ENCODE measurements at places on chromosomes 1 and 21.
A peak's percentile ranks its signal among the peaks of the same experiment; 100 is the strongest.

DNA sequence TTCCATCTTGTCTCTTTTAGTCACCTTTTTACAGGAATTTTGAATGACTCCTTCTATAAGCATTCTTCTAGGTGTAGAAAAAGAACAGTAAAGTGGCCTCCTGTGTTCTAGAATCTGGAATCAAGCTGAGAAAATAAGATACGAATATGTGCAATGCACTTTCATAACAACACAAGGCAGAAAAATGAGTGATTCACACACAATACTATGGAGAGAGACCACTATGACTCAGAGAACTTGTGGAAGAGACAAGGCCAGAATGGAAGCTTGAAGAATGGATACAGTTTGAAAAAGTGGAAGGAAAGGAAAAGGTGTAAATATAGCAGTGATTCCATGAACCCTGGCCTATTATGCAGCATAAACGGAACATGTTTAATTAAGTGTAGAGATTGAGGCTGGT is 57.1 kb upstream of the SAMSN1 start:
- DNase-seq: no peak

DNA sequence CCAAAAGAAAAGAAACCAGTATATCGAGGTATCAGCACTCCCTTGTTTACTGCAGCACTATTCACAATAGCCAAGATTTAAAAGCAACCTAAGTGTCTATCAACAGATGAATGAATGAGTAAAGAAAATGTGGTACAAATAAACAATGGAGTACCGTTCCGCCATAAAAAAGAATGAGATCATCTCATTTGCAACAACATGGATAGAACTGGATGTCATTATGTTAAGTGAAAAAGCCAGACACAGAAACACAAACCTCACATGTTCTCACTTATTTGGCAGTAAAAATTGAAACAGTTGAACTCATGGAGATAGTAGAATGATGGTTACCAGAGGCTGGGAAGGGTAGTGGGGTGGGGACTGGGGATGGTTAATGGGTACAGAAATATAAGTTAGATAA is 4.3 kb upstream of the GNG5 start:
- DNase-seq: no peak

DNA sequence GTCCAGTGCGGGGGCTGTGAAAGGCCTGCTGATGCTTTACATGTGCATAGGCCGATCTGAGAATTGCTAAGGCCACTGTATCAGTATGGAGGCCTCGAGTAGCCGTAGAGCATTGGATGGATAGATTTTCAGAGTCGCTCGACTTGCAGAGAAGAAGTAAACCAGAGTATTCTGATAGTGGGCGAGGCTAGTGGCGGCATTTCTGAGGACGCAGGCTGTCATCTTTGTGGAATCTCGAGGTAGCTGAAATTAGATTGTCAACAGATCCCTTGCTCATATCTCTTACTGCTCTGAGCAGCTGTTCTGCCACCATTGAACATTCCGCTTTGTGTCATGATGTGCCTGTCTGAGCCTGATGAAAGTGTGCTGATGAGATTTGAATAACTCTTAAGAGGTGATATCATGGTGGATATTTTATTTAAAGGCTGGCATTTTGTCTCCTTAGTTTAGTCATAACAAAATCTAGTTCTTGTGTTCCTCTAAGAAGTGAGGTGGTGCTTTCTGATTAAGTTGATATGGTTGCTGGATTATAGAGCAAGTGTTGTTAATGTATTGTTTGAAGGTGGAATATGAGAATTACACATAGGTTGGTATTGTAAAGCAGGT is 1.5 kb downstream of the KIF1B start:
- no peak for DNase-seq

GRCh38 chr1:87403061-87403820 is 74.6 kb downstream of the LMO4 start:
- no peak for DNase-seq

DNA sequence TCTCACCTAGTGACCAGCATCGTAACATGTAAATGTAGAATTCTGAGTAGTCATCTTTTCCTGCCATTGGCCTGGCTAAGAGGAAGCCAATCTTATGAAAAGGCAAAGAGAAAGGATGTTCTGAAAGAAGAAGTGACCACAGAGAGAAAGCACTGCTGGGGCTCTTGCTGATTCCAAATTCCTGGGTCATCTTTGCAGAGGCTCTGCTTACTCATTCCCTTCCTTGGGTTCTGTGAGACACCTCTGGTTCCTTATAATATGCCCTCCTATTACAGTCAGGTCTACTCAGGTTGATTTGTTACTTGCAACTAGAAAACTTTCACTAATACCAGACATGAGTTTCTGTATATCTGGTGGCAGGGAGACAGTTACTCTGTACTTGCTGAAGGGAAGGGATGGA is 198.8 kb upstream of the C8B start:
- no peak for DNase-seq

GRCh38 chr1:112702067-112702395 is 4.9 kb downstream of the RHOC start:
- no peak for DNase-seq

- no peak for DNase-seq
Measured at GRCh38 chr1:190168116-190168892, 309.4 kb downstream of the BRINP3 start.

DNA sequence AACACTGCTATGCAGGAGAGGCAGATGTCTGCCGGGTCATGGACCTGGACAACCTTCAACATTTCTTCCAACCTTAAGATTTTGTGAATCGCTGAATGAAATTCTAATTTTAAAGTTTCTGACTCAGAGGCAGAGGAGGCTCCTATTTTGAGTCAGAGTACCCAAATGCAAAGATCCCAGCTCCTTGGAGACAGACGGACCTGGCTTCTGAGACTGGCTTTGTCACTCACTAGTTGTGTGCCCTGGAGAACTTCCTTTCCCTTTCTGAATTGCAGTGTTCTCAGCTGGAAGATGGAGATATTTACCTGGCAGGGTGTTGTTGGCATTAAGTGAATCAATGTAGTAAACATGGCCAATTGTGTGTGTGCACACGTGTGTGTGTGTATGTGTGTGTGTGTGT is 51.9 kb downstream of the IER5 start:
- no peak for DNase-seq

DNA sequence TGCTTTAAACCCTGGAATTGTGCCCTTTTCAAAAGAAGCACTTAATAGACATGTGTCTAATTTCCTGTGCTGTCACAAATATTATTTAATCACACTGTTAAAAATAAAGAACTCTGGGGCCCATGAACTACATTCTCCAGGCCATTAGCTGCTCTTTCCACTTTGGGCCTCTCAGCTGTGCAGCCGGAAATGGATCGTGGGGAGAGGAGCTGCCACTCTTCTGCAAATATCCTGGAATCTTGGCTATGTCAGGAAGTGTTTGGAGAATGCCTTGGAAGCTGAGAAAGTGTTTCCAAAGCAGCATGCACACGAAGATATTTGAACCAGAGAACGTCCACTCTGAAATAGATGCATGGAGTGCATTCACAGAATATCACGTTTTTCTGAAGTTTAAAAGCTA is 27.5 kb upstream of the VPS26C start:
- no peak for DNase-seq

- peak; percentile 17 for DNase-seq
Measured at GRCh38 chr1:19484338-19484797, 971 bp downstream of the CAPZB start.

DNA sequence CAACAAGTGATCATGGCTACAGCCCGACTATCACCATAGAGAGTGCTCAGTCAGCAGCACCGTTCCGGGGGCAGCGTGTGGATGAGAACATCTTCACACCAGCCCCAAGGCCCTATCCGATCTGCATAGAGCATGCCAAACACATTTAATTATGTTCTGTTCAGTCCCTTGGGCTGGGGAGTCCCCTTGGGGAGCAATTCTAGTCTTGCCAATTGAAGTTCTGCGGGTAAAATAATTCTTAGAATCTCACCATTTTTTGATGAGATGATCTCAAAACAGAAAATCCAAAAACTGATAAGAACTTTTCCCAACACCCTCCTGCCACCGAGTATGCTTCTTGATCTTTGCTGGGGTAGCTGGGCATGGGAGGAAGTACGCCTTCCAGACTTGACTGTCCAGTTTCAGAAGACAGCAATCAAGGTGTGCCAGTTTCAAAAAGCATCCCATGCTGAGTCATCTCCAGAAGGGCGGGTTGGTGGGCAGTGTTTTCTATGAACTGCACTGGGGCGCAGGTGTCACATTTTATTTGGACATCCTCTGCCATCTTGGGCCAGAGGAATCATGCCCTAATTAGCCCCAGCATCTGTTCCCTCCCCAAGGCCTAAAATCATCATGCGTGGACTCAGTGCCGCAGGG is 20.8 kb upstream of the PTPRF start:
- peak; percentile 29 for DNase-seq

GRCh38 chr1:220889333-220889732 is 10.1 kb downstream of the HLX start:
- DNase-seq: no peak

GRCh38 chr1:182723200-182723599 is 38.8 kb upstream of the RGS8 start:
- DNase-seq: no peak

GRCh38 chr1:224298346-224299330 is 31.3 kb downstream of the NVL start:
- no peak for DNase-seq

GRCh38 chr1:97378596-97378995 is 542.2 kb downstream of the DPYD start:
- DNase-seq: no peak

DNA sequence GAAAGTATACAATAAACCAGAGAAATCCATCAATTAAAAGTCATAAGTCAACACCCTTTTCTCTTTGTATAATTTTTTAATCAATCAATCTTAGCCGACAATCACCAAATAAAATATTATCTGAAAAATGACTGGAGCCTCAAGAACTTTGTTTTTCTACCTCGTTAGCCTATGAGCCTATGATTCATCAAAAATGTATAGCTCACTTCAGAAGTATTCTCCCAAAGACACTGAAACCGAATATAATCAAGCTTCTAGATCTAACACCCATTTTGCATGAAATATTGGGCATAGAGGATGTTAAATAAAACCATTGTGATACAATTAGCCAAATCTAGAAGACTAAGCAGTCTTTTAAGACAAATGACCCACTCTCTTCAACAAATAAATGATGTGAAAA is 17.8 kb upstream of the RSBN1 start:
- no peak for DNase-seq

- no peak for DNase-seq
Measured at GRCh38 chr1:67970088-67970487, 80.3 kb downstream of the DIRAS3 start.

DNA sequence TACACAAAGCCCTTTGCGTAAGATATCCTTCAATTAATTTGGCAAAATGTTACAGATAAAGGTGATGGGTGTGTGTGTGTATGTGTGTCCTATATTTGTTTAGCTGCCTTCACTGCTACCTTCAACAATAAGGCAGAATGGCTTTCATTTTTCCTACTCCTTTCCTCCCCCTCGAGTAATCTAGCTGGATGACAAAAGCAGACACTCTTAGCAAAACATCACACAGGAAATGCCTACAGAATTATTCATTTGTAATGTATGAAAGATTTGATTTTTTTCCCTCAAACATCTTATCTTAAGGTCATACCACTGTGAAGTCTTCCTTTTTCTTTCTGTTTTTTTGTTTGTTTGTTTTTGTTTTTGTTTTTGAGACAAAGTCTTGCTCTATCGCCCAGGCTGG is 10.6 kb downstream of the PTPN22 start:
- DNase-seq: no peak

DNA sequence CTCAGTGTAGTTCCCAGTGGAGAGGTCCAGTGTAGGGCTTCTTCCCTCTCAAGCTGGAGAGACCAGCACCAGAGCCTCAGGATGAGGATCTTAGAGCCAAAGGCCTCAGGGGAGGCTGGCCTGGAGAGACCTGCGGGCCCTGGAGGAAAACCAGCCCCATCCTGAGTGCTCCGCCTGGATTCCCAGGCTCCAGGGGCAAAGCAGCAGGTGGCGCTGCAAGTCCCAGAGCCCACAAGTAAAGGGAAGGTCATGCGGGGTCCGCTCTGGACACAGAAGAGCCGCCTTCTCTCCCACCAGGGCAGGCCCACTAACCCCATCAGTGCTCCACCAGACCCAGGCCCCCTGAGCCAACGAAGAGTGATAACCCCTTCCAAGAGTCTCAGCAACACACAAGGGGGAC is 22.7 kb downstream of the PGBD5 start:
- DNase-seq: peak; percentile 36

- no peak for DNase-seq
Measured at GRCh38 chr1:19759740-19760089, 40.0 kb downstream of the TMCO4 start.

DNA sequence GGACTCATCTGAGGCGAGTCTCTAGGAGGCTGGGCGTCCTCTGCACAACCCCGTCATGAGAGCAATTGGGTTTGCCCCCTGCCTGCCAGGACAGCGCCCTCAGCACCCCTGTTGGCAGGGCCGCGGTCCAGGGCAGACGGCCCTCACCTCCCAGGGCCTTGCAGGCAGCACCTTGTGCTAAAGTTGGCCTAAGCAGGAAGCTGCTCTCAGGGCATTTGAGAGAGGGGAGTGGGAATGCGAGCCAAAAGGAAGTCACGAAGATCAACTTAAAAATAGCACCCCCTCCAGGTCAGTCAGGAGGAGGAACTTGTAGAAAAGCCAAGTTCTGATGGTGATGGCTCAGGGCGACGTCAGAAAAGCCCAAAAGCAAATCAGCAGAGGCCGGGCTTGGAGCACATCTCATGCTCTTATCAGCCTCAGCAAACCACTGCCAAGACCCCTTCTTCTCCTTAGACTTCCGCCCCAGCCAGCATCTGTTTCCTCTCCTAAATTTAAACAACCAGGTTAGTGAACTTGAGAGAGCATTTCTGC is 12.6 kb upstream of the ADORA3 start:
- peak; percentile 74 for DNase-seq

- peak; percentile 23 for DNase-seq
Measured at GRCh38 chr1:53693339-53693738, 45.6 kb downstream of the GLIS1 start.

GRCh38 chr1:63662841-63663240 is 69.6 kb downstream of the PGM1 start:
- peak; percentile 80 for DNase-seq

DNA sequence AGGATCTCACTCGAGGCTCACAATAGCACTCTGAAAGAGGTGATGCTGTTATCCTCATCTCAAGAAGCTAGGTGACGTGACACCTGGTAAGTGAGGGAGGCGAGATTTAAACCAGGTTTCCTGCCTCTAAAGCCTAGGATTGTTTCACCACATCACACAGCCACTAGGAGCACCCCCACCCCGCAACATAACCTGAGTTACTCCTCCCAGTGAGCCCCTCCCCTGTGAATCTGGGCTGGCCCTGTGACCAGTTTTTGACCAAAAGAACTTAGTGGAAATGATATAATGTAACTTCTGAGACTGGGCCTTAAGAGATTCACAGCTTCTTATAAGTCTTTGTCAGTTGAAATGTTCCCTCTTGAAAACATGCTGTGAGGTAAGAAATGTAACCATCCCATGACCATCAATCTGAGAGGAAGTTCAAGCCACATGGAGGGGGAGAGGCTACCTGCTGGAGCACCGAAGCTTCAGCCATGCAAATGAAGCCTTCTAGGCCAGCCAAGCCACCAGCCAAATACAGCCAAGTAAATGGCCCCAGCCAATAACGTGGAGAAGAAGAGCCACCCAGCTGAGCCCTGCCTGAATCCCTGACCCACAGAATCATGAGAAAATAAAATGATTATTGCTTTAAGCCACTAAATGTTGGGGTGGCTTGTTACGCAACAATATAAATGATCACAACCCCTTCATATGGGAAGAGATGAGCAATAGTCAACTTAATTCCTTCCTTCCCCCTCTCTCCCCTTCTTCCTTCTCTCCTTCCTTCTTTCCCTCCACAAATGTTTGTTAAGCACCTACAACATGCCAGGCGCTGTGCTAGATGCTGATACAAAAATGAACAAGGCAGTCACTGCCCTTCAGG is 61.0 kb upstream of the FAM20B start:
- no peak for DNase-seq

Data from ELF-1 (cell line).